HFFc6 (cell line): ENCODE measurements at places on chromosomes 5 and 9. TPM values are rescaled to one million over a fixed set of nuclear protein-coding genes. Genes with fewer than 3 reads are reported as not detected.

STXBP1 gene
- total RNA-seq, result 60.4 to 73.1 TPM (median 61.9 TPM) in 3 replicates

WWC1 gene
- total RNA-seq, result 4.8 to 6.6 TPM (median 5.3 TPM) in 3 replicates

GRM6 gene
- total RNA-seq, result not detected in 3 replicates

CAPSL gene
- total RNA-seq, result 0.45 to 0.63 TPM (median 0.52 TPM) in 3 replicates

PAM gene
- 177 to 247 TPM (median 227 TPM) in 3 replicates for total RNA-seq

NUTM2F gene
- not detected in 3 replicates for total RNA-seq

PCSK1 gene
- total RNA-seq, result not detected in 3 replicates

FIBCD1 gene
- 1.9 to 8.7 TPM (median 3.4 TPM) in 3 replicates for total RNA-seq

LRRC14B gene
- not detected in 3 replicates for total RNA-seq

PCDHB13 gene
- 3.4 to 4.5 TPM (median 3.4 TPM) in 3 replicates for total RNA-seq

BAG1 gene
- total RNA-seq, result 28.9 TPM in 2 replicates

CSF1R gene
- 0.30 to 1.1 TPM (median 0.46 TPM) in 3 replicates for total RNA-seq

NTRK2 gene
- total RNA-seq, result 0.11 and 0.83 TPM in 2 replicates

UHRF2 gene
- total RNA-seq, result 21.4 to 34.9 TPM (median 26.9 TPM) in 3 replicates

C5orf63 gene
- 0.41 to 2.4 TPM (median 2.3 TPM) in 3 replicates for total RNA-seq

SPINK4 gene
- not detected in 3 replicates for total RNA-seq

NR5A1 gene
- not detected in 3 replicates for total RNA-seq

GMCL2 gene
- total RNA-seq, result not detected in 3 replicates

CCNO gene
- not detected in 2 replicates for total RNA-seq

CYSRT1 gene
- 0.68 to 1.3 TPM (median 0.75 TPM) in 3 replicates for total RNA-seq

TAF11L10 gene
- not detected in 2 replicates for total RNA-seq

SLC25A48 gene
- total RNA-seq, result not detected in 3 replicates

CCL27 gene
- total RNA-seq, result not detected in 3 replicates

OTP gene
- not detected in 2 replicates for total RNA-seq

NR2F1 gene
- 27.5 to 29.7 TPM (median 27.5 TPM) in 3 replicates for total RNA-seq
